Fibroblast of the aortic adventitia (primary cell): ENCODE measurements at places on chromosomes 1 and 21. TPM values are rescaled to one million over a fixed set of nuclear protein-coding genes. Genes with fewer than 3 reads are reported as not detected.

DNA sequence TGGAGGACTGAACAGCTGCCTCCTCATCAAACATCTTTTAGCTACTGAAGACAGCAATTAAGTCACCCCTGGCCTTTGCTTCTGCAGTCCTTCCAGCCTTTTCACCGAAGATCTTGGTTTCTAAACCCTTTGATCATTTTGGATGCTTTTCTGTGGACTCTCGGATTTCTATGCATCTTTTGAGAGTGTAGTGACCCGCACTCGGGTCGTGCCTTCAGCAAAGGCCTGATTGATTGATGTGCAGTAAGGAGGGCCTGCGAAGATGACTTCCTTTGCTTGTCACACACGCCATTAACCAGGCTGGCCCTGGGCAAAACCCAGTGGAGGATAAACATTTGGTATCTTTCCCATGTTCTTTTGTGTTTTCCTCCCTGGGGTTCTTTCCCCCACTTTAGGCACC is 157.5 kb upstream of the CD34 start:
- no peak for DNase-seq

GRCh38 chr1:203275656-203276272 is 29.6 kb upstream of the BTG2 start:
- no peak for DNase-seq

- DNase-seq, result no peak
Observed at GRCh38 chr1:34726861-34727260, 28.0 kb upstream of the GJB5 start.

GRCh38 chr1:60895701-60896100 is 186.7 kb upstream of the NFIA start:
- no peak for DNase-seq

- no peak for DNase-seq
Observed at GRCh38 chr21:24032709-24033232, 1574.5 kb downstream of the MRPL39 start.

Gene WNT9A
- total RNA-seq, result 0.41 and 0.99 TPM in 2 replicates

Gene CSRP1
- total RNA-seq, result 86.9 and 120 TPM in 2 replicates

Gene OPTC
- total RNA-seq, result not detected in 2 replicates
